ENCODE measurements at places on chromosomes 2 and 18. TPM values are rescaled to one million over a fixed set of nuclear protein-coding genes. Genes with fewer than 3 reads are reported as not detected.

DNA sequence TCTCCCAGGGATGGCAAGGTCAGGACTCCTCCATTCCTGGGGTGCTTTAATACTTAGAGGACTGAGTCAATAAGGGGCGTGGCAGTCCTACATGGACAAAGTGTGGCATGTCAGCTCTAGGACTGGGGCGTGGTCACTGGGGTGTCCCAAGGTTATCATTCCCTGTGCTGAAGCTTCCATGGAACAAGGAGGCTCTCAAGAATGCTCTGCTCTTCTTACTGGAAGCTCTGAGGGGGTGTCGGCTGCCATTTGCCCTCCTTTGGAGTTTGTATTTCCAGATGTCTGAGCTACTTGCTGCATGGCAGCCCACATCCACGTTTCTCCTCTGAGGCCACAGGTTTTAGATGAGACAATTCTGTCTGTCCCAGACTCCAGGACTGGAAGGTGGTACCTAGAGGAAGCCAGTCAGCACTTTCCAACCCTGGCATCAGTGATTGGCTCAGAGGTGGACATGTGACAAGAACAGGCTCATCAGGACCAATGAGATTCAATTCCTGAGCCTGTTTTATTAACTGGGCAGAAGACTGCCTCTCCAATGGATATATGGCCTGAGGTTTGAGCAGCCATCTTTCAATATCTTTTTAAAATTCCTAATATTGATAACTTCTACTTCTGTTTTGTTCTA, 128.9 kb upstream of the ARL4C start:
- H3K27ac ChIP-seq: no peak overlapping the region
- no peak for DNase-seq
- peaks cover 16% of the 10 kb centered on the region for H3K27me3 ChIP-seq
- no peaks in the 10 kb centered on the region for H3K4me1 ChIP-seq
- no peaks in the 10 kb centered on the region for H3K36me3 ChIP-seq
- H3K4me3 ChIP-seq: no peak overlapping the region

- no peaks in the 10 kb centered on the region for H3K27me3 ChIP-seq
- no peak for DNase-seq
- H3K27ac ChIP-seq: peak overlapping the region; percentile 93
- H3K4me3 ChIP-seq: no peak overlapping the region
Measured at GRCh38 chr2:189791338-189792042, 7.2 kb downstream of the PMS1 start.

DNA sequence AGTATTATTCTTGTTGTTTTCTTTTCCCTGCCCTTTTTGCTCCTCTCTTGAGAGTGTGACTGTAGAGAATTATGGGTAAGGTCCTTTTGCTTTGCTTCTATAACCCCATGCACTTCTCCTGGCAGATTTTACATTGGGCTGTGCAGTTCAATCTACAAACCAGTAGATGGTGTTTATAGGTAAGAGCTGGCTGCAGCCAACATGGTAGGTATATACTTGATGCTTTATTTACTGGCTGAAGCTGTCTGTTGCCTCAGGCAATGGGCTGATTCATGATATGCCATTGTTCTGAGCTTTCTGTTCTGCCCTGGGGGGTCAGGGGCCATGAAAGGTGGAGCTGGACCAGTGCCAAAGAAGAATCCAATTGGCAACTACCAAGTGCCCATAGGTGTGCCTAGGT, 48.3 kb upstream of the MYL1 start:
- H3K36me3 ChIP-seq: no peaks in the 10 kb centered on the region
- no peak overlapping the region for H3K4me3 ChIP-seq
- H3K27me3 ChIP-seq: no peaks in the 10 kb centered on the region
- no peak for DNase-seq
- H3K27ac ChIP-seq: no peak overlapping the region

- peak overlapping the region; percentile 58 for H3K27ac ChIP-seq
- no peaks in the 10 kb centered on the region for H3K27me3 ChIP-seq
- H3K4me1 ChIP-seq: peaks cover 66% of the 10 kb centered on the region
- no peaks in the 10 kb centered on the region for H3K36me3 ChIP-seq
- H3K4me3 ChIP-seq: no peak overlapping the region
Measured at GRCh38 chr2:160381425-160381951, 112.1 kb downstream of the RBMS1 start.

- peaks cover 13% of the 10 kb centered on the region for H3K4me1 ChIP-seq
- no peak for DNase-seq
- no peaks in the 10 kb centered on the region for H3K36me3 ChIP-seq
- H3K27me3 ChIP-seq: peaks cover 1% of the 10 kb centered on the region
- no peak overlapping the region for H3K27ac ChIP-seq
Measured at GRCh38 chr18:10060469-10060782, 146.6 kb downstream of the VAPA start.

DNA sequence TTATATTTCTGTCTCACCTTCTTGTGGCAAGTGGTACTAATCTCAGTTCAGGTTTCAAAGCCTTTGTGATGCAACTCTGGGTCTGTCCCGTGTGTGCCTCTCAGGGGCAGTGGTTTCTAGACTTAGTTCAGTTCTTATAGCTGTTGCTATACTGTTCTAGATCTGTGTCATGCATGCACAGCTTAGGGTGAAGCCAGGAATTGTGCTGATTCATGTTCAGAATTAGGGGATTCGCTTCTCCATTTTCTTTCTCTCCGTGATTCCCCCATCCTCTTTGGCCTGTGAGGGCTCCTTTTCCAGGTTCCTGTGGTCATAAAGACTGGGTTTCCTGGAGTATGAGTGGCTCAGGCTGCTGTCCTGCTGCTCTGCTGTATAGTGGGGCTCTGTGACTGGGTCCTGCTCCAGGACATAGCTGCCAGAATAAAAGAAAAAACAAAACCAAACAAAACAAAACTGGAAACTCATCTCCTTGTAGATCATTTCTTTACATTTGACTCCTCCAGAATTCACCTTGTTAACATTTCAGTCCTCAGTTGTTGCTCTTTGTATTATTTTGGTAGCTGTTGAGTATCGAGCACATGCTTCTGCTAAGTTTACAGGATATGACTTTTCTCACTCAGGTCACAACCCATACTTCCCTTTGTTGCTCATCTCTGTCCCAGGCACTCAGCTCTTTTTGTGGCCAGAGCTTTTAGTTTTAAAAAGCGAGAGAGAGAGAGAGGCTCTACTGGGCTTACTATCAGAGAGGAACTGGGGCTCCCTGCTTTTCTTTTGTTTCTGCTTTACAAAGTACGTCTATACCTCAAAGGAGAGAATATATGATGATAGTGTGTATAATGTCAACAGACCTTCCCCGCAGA, 34.2 kb downstream of the CERS6 start:
- H3K4me1 ChIP-seq: peaks cover 58% of the 10 kb centered on the region
- H3K27me3 ChIP-seq: peaks cover 5% of the 10 kb centered on the region
- peaks cover 12% of the 10 kb centered on the region for H3K36me3 ChIP-seq
- peak overlapping the region; percentile 81 for H3K4me3 ChIP-seq

GRCh38 chr2:44674473-44675284, 266.8 kb upstream of the SIX3 start:
- no peak overlapping the region for H3K27ac ChIP-seq
- no peaks in the 10 kb centered on the region for H3K4me1 ChIP-seq
- no peaks in the 10 kb centered on the region for H3K36me3 ChIP-seq
- no peak for DNase-seq
- no peak overlapping the region for H3K4me3 ChIP-seq
- no peaks in the 10 kb centered on the region for H3K27me3 ChIP-seq

GRCh38 chr18:45666520-45666919, 51.2 kb downstream of the SLC14A2 start:
- H3K4me1 ChIP-seq: peaks cover 68% of the 10 kb centered on the region
- peak overlapping the region; percentile 74 for H3K4me3 ChIP-seq
- peak overlapping the region; percentile 96 for H3K27ac ChIP-seq
- H3K27me3 ChIP-seq: no peaks in the 10 kb centered on the region

Gene CDK15
- not detected for total RNA-seq

DNA sequence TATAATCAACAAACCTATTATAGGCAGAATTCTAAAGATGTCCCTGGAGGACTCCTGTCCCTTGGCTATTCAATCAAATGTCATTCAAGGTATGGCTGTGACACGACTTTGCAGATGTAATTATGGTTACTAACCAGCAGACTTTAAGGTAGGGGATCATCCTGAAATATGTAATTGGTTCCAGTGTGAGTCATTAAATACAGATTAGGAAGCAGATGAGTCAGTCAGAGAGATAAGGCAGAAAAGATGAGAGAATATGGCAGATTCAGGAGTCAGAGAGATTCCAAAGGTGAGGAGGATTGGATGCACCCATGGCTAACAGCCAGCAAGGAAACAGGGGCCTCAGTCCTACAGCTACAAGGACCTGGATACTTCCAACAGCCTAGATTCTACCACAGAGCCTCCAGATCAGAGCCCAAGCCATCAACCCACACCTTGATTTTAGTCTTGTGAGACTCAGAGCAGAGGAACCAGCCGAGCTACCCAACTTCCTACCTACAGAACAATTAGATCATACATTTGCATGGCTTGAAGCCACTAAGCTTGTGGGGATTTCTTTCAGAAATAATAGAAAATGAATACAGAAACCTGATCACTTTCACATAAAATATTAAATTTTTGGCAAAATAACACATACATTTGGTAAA, 11.2 kb upstream of the PROM2 start:
- H3K4me3 ChIP-seq: no peak overlapping the region
- DNase-seq: no peak
- H3K27me3 ChIP-seq: peaks cover 5% of the 10 kb centered on the region
- no peak overlapping the region for H3K27ac ChIP-seq
- H3K36me3 ChIP-seq: no peaks in the 10 kb centered on the region

Gene CCDC121
- total RNA-seq: 0.28 TPM

Gene SKA1
- total RNA-seq: 73.1 TPM

- no peaks in the 10 kb centered on the region for H3K36me3 ChIP-seq
- DNase-seq: no peak
- peaks cover 5% of the 10 kb centered on the region for H3K4me1 ChIP-seq
- H3K27me3 ChIP-seq: peaks cover 15% of the 10 kb centered on the region
- H3K27ac ChIP-seq: no peak overlapping the region
- H3K4me3 ChIP-seq: no peak overlapping the region
Measured at GRCh38 chr2:224248944-224249371, 152.9 kb downstream of the FAM124B start.

Gene UGP2
- total RNA-seq: 93.2 TPM

DNA sequence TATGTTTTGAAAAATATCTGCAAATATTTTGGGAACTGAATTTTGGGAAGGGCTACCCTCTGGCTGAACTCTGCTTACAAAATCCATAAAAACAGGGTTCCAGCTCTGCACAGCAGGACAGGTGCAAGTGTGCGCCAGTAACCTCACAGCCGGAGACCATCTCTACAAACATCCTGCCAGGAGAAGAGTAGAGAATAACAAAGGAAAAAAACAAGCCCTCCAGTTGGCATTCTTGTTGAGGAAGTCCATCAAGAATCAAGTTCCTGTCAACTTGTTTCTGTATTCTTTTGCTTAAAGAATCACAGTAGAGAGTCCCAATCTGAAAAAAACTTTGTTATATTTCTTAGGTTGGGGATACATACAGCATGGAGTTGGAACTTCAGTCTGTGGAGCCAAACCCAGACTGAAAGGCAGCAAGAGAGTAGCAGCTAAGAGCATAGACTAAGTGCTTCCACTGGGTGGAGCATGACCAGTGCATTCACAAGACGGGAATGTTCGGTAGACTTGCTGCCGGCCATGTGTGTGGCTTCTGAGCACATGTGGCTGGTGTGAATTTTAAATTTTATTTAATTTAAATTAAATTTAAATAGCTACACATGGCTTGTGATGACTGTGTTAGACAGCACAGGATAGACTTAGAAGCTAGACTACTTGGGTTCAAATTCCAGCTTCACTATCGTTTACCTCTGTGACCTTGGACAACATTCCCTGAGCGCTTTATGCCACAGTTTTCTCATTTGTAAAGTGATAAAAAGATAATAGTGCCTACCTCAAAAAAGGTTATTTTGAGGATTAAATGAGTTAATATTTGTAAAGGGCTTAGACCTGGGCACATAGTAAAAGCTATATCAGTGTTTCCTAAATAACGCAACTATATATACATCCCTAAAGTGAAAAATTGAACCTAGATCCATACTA, 41.9 kb downstream of the SPTBN1 start:
- no peaks in the 10 kb centered on the region for H3K27me3 ChIP-seq
- no peak overlapping the region for H3K27ac ChIP-seq
- no peak overlapping the region for H3K4me3 ChIP-seq

DNA sequence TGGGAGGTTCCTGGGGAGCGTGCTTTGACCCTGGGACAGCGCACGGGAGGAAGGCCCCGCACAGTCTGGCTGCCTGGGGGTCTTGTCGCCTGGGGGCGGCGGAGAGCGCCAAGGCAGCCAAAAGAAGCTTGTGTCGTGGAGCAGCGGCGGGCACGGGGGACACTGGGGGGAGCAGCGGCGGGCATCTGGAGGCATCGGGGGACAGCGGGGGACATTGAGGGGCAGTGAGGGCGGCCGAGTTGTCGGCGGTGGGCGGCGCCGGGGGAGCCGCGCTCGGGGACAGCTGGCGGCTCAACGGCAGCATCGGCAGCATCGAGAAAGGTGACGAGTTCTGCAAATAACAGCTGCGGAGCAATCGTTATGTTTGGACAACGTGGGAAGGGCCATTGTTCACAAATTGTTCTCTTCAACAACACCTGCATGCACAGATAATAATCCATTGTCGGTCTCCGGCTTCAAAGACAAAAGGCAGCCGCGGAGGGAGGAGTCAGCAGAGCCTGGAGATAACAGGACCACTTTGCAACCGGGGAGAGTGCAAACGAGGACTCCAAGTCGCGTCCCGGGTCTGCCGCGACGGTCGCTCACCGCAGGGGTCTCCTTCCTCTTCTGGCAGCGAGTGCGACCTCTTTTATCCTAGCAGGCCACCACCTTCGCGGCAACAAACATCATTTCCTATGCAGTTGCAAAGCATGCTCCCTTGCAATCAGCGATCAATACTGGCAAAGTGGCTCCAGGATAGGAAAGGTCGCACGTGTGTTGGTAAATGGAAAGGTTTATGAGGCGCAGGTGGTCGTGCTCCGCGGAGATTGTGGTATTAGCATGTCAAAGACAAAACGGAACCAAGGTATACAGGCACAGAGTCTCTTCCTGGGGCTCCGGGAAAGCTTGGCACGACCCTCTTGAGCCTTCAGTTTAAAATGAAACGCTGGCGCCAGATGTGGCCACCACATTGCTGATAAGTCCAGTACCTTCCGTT, 132.3 kb upstream of the DLX2 start:
- H3K27me3 ChIP-seq: peaks cover 52% of the 10 kb centered on the region
- H3K36me3 ChIP-seq: no peaks in the 10 kb centered on the region
- H3K4me1 ChIP-seq: peaks cover 34% of the 10 kb centered on the region

- H3K4me3 ChIP-seq: no peak overlapping the region
- H3K36me3 ChIP-seq: no peaks in the 10 kb centered on the region
- H3K27me3 ChIP-seq: no peaks in the 10 kb centered on the region
- no peak for DNase-seq
- H3K27ac ChIP-seq: no peak overlapping the region
- H3K4me1 ChIP-seq: no peaks in the 10 kb centered on the region
Measured at GRCh38 chr2:207952564-207953345, 72.6 kb downstream of the PLEKHM3 start.
